ENCODE measurements at places on chromosomes 2 and 18. TPM values are rescaled to one million over a fixed set of nuclear protein-coding genes. Genes with fewer than 3 reads are reported as not detected.

SERPINB10 gene
- total RNA-seq, result 0.41 TPM

EXOC6B gene
- 232 TPM for total RNA-seq

SULT1C4 gene
- total RNA-seq, result 4.5 TPM

CNDP1 gene
- total RNA-seq, result under 0.01 TPM

TMEM247 gene
- not detected for total RNA-seq

Data from frontal cortex (tissue), 4 donors.